Amniotic stem cell (primary cell): ENCODE measurements at places on chromosomes 5 and 9.

- DNase-seq = no peak
Observed at GRCh38 chr5:140319833-140320232, 16.9 kb upstream of the PFDN1 start.

GRCh38 chr5:141343242-141343952 is at the start of gene PCDHGA3:
TSS of gene PCDHGA3 (plus strand) at chr5:141343829. CDS start at chr5:141344034, 205 bp downstream.
- no peak for DNase-seq

- no peak for DNase-seq
Observed at GRCh38 chr9:133978226-133978898, 13.8 kb downstream of the VAV2 start.

GRCh38 chr9:93124793-93125192 is 9.3 kb downstream of the NINJ1 start:
- no peak for DNase-seq

- DNase-seq = peak; percentile 61
Observed at GRCh38 chr5:173016598-173017046, 33.1 kb downstream of the ATP6V0E1 start.

DNA sequence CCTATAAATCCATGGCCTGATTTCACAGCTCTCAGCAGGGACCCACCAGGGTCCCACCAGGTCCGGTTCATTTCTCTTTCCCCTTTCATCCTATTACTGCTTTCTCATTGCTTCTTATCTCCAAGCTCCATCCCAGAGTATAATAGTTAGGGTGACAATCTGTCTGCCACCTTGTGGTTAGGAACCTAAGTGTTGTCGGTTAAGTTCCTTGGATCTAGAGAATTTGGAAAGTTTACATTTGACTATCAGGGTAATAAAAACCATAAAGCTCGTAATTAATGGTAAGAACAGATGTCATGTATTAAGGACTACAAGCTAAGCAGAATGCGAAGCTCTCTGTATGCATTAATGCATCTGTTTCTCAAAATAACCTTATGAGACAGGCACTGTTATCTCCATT is 259.1 kb downstream of the SH3GL2 start:
- DNase-seq = no peak

- DNase-seq = no peak
Observed at GRCh38 chr9:87613265-87614111, 112.4 kb upstream of the CTSL start.

DNA sequence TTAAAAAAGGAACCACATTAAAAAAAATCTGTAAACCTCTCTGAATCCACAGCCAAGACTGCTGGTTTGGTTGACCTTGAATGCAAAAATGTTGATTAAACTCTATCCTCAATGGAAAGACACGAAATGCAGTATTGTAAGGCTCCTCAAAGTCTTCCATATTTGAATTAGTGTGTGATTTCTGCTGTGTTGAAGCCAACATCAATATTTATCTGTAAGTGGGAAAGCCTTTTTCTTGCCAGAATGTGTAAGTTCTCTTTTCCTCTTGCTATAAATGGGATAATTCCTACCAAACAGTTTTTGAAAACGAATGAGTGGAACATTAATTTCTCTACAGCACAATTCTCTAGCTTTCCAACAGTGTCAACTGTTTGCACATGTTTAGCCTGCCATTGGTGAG is 422.1 kb upstream of the TNC start:
- no peak for DNase-seq

GRCh38 chr9:715743-716400 is 125.6 kb upstream of the DMRT1 start:
- DNase-seq = no peak

DNA sequence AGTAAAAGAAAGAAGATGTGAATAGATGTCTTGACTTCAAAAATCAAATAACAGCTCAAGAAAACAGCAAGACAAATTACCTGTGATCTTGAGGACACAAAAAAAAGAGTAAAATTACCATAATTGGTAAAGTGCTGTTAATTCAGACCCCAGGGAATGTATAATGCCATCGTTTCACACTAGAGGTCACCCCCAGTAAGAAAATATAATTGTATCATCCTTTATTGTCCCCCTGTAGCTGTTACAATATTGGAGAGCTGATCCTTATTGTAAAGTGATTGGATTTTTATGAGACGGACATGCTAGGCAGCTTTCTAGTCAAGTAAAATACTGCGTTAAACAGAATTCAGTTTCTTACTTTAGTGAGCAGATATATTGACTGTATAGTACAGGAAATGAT is 377.0 kb downstream of the TLE1 start:
- no peak for DNase-seq

DNA sequence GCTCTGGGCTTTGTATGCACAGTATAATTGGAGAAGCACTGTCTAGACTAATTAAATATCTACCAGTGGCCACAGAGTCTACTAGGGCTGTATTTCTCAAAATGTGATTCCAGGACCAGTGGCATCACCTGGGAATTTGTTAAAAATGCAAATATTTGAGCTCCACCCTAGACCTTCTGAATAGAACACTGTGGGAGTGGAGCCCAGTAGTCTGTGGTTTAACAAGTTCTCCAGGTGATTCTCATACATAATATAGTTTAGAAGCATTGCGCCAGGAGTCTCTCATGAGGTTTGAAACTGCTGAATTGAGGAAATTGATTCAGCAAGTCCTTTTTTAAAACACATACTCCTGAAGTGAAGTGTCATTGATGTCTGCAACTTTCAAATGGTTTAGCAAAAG is 74.7 kb downstream of the FCHO2 start:
- DNase-seq = no peak

GRCh38 chr9:122135529-122135859 is 24.1 kb downstream of the NDUFA8 start:
- DNase-seq = no peak

DNA sequence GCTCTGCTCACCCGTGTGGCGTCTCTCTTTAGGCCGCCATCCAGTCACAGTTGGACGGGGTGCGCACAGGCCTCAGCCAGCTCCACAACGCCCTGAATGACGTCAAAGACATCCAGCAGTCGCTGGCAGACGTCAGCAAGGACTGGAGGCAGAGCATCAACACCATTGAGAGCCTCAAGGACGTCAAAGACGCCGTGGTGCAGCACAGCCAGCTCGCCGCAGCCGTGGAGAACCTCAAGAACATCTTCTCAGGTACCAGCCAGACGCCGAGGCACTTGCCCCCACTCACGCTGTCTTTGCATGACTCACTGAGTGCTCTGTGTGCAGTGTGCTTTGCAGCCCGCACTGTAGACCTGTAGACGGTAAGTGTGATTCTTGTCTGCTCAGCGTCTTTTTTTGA is 4.5 kb downstream of the EXOC3 start:
- DNase-seq = no peak

DNA sequence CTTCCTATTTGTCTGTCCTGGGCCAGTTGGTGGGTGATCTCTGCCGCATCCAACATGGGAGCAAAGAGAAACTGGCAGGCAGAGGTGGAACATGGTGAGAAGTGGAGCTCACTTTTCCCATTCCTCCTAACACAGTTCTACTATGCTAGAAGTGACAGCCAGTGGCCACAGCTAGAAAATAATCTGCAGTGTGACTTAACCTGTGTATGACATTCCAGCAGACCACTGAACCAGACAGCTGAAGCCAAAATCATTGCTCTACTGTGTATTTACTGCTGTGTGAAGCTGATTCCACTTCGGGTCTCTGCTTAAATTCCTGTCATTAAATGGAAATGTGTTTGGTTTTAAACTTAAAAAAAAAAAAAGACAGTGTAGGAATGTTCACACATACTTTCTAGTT is 523.0 kb downstream of the MTRR start:
- DNase-seq = no peak

GRCh38 chr9:133598978-133599377 is 10.2 kb downstream of the FAM163B start:
- DNase-seq = no peak

DNA sequence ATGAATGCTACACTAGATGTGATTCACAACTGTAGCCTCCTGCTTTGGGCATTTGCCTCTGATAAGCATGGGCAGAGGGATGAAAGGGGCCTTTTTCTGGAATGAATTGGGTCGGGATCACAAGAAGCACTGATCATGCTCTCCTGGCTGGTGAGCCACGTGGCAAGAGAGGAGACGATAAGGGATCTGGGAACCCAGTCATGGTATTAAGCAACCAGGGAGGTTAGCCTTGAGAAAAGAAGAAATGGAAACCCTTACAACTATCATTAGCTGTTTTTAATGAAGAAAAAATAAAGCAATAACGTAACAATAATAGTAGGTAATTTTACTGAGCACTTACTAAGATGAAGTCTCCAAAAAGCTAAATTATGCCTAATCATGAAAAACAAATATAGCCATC is 50.0 kb upstream of the RAI14 start:
- no peak for DNase-seq
